ENCODE measurements at places on chromosomes 5 and 9.

- DNase-seq = no peak
- H3K27ac ChIP-seq = no peak overlapping the region
- no peaks in the 10 kb centered on the region for H3K36me3 ChIP-seq
- no peak overlapping the region for H3K4me3 ChIP-seq
- no peaks in the 10 kb centered on the region for H3K27me3 ChIP-seq
These were observed 315.6 kb downstream of the CETN3 start for GRCh38 chr5:90093751-90094485.

DNA sequence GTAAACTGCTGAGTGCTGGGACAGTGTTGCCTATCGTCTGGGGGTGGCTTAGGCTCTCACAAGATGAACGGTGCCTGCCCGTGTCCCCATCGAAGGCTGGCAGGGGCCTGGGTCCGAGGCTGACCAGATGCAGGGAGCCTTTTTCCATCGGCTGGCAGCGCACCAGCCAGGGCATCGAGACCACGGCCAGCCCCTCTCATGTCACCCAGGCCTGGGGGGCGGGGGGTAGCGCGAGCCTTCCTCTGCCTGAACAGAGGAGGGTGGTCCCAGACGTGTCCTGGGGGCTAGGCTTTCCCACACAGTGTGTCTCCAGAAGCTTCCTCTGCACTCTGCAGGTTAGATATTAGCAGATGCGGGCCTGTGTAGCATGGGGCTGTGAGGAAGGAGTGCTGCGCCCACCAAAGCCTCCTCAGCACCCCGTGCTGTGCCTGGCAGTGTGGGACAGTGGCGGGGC is 17.3 kb downstream of the FGD3 start:
- no peak for DNase-seq
- peaks cover 84% of the 10 kb centered on the region for H3K4me1 ChIP-seq
- H3K27me3 ChIP-seq = no peaks in the 10 kb centered on the region
- peaks cover 35% of the 10 kb centered on the region for H3K36me3 ChIP-seq

GRCh38 chr9:135248721-135249120 is 161.3 kb downstream of the OLFM1 start:
- H3K4me3 ChIP-seq = no peak overlapping the region
- H3K27ac ChIP-seq = no peak overlapping the region
- H3K36me3 ChIP-seq = no peaks in the 10 kb centered on the region
- H3K4me1 ChIP-seq = no peaks in the 10 kb centered on the region

DNA sequence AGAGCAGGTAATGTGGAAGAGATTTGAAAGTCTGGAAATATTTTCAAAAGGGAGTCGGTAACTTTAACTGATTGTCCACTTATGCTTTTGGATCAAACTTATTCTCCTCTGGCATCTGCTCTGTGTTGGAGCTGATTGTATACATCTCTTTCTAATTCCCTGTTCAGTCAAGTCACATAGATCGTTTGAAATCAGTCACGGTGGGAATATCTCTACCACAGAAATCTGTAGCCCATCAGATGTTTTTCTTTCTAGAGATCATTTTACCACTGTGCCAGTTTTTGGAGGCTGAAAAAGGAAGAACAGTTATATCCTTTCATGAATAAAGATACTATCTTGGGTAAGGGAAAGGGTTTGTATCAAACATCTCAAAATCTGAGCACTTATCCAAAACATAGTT is 1853.3 kb downstream of the EFNA5 start:
- H3K36me3 ChIP-seq = no peaks in the 10 kb centered on the region
- H3K27me3 ChIP-seq = no peaks in the 10 kb centered on the region
- no peaks in the 10 kb centered on the region for H3K4me1 ChIP-seq
- no peak overlapping the region for H3K4me3 ChIP-seq
- H3K27ac ChIP-seq = no peak overlapping the region
- DNase-seq = no peak

DNA sequence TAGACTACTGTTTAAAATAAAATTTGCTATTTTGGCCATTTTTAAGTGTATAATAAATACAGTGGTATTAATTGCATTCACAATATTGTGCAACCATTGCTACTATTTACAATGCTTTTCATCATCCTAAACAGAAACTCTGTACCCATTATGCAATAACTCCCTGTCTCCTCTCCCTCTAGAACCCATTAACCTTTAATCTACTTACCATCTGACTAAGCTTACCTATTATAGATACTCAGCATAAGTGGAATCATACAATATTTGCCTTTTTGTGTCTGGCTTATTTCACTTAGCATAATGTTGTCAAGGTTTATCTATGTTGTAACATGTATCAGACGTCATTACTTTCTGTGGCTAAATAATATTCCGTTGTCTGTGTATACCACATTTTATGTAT is 25.9 kb downstream of the CD14 start:
- H3K4me1 ChIP-seq = peaks cover 7% of the 10 kb centered on the region
- no peak overlapping the region for H3K27ac ChIP-seq
- no peaks in the 10 kb centered on the region for H3K36me3 ChIP-seq
